Activated T-helper 1 cell treated with anti-CD3 and anti-CD28 coated beads, Interleukin-2, amount 50 U/mL, for 16 hours (primary cell): ENCODE measurements at places on chromosomes 5 and 9.

GRCh38 chr9:98551511-98552286 is 157.0 kb downstream of the GABBR2 start:
- no peak for DNase-seq

GRCh38 chr9:37026113-37026930 is 7.7 kb downstream of the PAX5 start:
- DNase-seq: no peak

DNA sequence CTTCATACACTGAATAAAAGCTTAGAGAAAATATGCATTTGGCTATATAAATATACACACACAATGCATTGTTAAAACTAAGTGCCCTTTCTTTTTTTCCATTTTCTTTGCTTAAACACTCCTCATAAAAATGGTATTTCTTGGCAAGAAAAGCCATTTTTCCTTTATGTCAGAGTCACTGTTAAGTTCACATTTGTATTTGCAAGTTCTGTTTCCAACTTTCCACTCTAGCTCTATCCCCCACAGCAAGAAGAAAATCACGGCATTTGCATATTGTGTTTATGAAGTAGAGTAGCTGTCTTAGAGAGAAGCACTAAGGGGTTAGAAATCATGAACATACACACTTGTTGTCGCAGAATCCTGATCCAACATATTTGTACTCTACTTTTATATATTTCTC is 662.1 kb upstream of the MEF2C start:
- no peak for DNase-seq

DNA sequence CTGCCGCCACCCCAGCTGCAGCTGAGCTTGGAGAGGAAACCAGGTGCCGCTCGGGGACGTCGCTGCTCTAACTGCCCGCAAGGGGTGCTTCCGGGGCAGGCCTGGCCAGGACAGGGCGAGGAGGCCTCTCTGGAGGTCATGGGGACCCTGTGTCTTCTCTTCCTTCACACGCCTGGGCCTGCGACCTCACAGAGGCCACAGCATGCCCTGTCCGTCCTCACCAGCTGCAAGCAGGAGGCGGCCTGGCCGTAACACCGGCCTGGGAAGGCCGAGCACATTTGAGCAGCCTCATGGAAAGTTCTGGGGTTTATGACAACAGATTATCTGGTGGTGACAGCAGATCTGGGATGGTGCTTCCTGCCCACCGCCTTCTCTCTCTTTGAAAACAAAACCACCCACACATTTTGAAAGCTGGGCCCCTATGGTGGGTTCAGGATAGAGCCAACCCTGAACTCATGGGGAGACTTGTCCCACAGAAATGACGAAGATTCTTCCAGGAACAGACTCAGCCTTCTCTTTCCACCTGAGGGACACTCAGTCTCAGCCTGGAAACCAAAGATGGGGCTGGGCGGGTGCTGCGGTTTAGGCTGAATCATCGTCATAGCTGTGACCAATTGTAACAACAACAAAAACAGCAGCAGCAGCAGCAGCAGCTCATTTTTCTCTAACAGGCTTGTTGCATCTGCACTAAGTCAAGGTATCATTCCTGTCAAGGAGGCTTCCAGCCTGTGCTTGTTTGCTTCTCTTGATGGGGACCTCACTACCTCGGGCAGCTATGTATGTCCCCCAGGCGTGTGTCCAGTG is 99.6 kb upstream of the RAPGEF1 start:
- DNase-seq: peak; percentile 23
